ENCODE measurements at places on chromosomes 7 and 10.

- DNase-seq, result no peak
Observed at GRCh38 chr7:75819711-75820110, 6.1 kb upstream of the CCL24 start.

DNA sequence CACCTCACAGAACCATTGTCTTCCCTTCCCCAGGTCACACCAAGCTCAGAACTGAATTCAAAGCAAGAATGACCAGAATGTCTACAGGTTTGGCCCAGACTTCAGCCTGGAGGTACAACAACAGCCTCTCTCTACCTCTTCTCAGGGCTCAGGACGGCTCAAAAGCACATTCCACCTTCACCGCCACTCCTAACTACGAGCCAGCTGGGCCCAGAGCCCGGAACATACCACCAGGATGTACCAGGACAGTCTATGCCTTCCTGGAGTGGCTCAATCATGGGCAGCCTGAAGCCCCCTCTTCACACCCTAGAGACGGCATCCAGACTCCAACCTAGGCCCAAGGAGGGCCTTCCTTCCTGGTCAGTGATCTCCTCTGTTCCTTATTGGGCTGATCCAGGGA, 41.6 kb downstream of the ANXA8 start:
- no peak for DNase-seq

DNA sequence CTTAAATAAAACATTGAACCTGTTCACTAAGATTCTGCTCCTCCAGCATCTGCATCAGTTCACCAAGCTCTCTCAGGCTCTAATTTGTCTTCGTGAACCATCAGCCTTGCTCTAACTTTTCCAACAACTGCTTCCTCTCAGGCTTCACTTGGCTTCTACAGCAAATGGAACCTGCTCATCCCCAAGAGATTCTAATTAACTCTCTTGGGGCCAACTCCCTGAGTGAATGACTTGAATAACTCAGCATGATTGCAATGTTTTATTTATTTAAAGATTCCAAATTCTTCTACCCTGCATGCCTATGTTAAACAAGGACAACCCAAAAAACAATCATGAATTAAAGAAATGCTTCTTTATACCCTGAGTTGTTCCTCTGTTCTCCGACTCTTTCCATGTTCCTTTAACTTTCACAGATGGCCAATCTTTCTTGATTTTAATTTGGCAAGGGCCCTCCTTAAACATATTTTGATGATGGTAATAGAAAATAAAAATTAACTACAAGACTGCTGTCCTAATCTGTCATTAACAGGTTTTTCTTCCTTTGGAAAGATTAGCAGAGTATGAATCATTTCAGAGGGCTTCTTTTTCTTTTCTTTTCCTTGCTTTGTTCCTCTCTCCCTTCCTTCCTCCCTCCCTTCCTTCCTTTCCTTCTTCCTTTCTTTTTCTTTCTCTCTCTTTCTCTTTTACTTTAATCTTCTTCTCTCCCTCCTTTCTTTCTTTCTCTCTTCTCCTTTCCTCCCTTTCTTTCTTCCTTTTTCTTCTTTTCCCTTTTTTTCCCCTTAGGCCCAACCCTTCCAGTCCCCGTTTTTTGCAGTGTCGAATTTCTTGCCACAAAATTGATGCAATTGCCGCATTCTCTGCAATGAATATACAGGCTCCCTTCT, 195.0 kb upstream of the RHOBTB1 start:
- DNase-seq, result no peak

- DNase-seq, result no peak
Observed at GRCh38 chr10:115001506-115002381, 63.7 kb downstream of the TRUB1 start.

- no peak for DNase-seq
Observed at GRCh38 chr10:124296121-124296812, 122.5 kb downstream of the OAT start.

- DNase-seq, result no peak
Observed at GRCh38 chr10:1368842-1369171, 312.6 kb downstream of the WDR37 start.

DNA sequence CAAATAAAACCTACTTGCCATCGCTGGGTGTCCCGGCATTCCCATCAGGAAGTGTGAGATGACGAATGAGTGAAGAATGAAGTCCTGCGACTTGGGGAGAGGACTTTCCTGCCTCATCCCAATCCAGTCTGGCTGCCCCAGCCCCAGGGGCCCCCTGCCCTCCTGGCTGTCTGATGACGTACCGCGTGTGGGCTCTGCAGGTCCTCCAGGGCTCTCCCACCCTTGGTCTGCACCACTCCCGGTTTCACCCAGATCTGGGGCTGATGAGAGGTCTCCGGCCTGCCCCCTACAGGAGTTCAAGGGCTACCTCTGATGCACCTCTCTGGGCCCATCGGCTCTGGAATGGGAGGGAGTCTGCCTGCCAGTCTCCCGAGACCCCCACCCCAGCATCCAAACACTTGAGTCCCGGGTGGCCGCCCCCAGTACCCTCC, 9.8 kb downstream of the ATP6V1F start:
- no peak for DNase-seq

- no peak for DNase-seq
Observed at GRCh38 chr7:138565451-138566114, 105.5 kb downstream of the TRIM24 start.

GRCh38 chr10:24762966-24763623, 39.4 kb upstream of the ARHGAP21 start:
- DNase-seq, result no peak
